ENCODE measurements at places on chromosomes 3 and 15. TPM values are rescaled to one million over a fixed set of nuclear protein-coding genes. Genes with fewer than 3 reads are reported as not detected.

DNA sequence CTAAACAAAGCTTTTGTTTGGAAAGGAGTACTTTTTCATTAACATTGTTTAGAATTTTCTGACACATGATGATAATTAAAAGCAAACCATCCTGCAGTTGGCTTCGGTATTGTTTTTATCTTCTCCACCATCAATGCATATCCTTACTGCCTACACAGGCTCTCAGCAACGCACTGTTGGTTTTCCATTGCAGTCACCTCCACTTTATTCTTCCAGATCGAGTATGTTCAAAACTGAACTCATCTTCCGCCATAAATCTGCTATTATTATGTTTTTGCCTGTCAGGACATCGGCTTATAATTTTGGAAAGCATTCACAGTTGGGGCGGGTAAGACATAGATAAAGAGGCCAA is 589 bp upstream of the SENP5 start:
- DNase-seq = no peak

DNA sequence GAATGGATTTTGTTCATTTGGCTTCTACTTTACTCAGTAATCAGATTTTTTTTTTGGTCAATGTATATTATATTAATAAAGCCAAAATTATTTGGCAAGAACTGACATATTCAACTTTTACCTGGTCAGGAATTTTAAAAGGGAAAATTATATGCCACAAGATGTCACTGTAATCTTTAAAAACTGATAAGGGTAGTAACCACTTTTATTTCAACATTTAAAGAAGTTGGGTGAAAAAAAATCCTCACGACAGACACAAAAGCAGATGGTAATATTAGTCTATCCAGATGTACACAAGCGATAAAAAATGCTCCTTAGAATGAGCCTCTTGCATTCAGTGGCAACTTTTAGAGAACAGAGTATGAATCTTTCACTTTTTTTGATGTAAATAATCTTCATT is 101.9 kb downstream of the SERPINI1 start:
- DNase-seq = no peak

DNA sequence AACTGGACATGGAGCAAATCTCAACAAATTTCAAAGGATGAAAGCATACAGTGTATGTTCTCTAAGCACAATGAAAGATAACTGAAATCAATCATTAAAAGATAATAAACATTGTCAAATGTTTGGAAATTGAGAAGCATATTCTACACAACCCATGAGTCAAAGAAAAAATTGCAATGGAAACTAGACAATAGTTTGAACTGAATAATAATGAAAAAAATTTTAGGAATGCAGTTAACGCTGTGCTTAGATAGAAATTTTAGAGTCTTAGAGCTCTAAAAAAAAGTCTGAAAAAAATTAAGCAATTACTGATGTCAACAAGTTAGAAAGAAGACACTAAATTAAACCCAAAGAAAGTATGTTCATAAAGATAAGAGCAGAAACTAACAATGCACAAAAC is 15.5 kb downstream of the RABL3 start:
- DNase-seq = no peak

GRCh38 chr15:45259796-45260195 is 7.8 kb downstream of the SLC28A2 start:
- DNase-seq = no peak

GRCh38 chr3:87771337-87772192 is 287.2 kb downstream of the CGGBP1 start:
- no peak for DNase-seq

GRCh38 chr3:156382458-156383346 is 172.2 kb downstream of the SSR3 start:
- DNase-seq = no peak

DNA sequence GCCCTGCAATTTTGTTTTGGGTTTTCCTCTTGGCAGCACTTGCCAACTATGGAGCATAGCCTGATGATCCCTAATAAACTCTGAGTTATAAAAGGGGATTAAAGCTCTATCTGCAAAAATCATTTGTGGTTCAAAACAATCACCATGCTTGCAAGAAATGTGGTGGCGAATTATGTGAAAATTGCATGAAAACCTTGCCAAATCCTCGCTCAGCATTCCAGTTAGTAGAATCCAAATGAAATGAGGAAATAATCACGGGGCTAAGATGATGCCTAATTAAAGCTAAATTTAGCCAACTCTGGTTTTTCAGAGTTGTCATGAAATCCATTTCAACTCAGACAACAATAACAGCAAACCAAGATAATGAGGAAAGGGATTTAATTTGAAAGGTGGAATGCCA is 73.0 kb upstream of the PROK2 start:
- no peak for DNase-seq

DNA sequence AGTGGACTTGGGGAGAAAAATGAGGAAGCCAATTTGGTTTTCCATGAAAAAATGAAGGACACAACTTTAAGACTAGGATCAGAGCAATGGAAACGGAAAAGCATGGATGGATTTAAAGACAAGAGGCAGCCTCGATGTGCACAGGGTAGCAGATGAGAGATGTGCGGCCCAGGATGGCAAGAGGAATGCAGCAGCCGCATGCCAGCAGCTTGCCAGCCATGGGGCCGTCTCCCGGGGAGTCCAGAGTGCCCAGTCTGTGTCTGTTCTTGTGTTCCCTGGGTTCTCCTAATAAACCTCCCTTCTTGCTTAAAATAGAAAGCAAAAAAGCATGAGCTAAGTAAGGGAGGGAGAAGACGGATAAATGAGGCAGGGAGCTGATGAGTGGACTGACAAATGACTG is 68.0 kb upstream of the IQSEC1 start:
- no peak for DNase-seq

GRCh38 chr15:90580099-90580498 is 50.4 kb downstream of the CRTC3 start:
- no peak for DNase-seq

GRCh38 chr3:163315786-163316185 is 1762.5 kb downstream of the SI start:
- DNase-seq = no peak

DNA sequence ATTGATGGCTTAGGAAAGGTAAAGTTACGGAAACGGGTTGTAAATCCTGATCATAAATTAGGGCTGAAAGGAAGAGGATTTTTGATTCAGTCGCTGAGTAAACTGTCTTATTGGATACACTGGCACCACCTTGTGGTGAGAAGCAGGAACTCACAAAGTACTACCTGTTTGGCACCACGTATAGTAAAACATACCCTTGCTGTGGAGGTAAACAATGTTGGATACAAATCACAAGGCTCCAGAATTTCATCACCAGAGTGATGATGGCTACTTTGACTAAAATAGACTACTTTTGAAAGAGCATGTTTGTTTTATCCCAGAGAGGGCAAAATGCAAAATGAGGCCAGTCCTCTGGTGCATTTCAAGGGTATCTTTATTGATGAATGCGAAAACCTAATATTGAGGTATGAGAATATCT is 216.9 kb downstream of the IGSF11 start:
- peak; percentile 94 for DNase-seq

DNA sequence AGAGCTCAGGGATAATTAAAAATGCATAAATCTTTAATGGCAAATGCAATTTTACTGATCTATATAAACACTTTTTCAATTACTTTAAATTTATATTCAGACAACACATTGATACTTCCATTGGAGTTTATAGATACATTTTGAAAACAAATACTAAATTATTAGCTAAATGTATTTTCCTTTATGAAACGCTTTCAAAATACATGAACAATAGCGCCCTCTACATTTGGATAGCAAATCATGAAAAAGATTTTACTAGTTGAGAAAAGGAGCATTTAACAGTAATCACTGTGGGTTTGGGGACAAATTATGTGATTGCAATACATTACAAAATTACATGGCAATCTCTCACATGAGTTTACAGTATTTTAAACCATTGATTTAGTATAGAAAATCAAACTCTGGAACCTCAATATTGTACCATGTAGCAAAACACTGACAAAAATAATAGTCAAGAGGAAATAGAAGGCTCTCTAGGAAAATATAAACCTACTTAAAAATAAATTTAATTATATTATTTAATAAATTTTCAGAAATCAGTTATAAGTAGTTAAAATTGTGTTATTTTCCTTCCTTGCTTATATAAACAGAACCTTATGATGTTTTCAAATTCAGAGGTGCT is 207.9 kb downstream of the ZIC1 start:
- DNase-seq = peak; percentile 83

DNA sequence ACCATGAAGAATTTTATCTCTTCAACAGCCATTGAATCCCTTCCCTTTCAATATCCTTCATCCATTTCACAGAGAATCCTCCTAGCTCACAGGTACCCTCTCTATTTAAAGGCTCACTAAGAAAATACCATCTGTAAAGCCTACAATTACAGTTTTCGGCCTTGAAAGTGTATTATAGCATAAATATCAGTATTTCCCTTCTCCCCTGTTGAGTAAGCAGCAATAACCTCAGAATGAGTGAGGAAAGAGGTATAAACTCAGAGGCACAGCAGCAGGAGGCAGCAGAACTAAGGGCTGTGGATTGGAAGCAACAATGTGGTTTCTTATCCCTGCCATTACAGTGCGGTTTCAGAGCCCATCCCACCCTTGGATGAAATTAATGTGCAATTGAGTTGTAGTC is 360.6 kb upstream of the ATP10A start:
- DNase-seq = no peak

- DNase-seq = peak; percentile 55
Measured at GRCh38 chr3:132210476-132211346, 106.5 kb upstream of the ACP3 start.

- DNase-seq = no peak
Measured at GRCh38 chr15:78018946-78019644, 58.4 kb downstream of the TBC1D2B start.

- DNase-seq = no peak
Measured at GRCh38 chr15:88401251-88401995, 65.8 kb downstream of the MRPL46 start.

DNA sequence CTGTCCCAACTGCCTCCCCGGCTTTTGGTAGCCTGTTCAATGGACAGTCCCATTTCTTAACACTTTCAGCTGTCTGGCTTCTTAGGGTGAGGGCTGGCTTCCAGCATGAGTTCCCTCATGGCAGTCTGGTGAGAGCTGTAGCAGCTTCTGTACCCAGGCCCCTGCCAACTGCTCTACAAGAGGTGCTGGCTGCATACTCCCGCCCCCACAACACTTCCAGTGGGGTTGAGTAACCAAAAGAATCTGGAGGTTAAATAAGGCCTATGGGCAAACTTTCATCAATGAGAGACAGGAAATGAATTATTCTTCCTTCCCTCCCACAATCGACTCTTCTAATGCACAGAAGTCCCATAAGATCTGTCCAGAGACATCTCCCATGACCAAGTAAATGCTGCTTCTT is 145.0 kb downstream of the NEK10 start:
- DNase-seq = no peak

DNA sequence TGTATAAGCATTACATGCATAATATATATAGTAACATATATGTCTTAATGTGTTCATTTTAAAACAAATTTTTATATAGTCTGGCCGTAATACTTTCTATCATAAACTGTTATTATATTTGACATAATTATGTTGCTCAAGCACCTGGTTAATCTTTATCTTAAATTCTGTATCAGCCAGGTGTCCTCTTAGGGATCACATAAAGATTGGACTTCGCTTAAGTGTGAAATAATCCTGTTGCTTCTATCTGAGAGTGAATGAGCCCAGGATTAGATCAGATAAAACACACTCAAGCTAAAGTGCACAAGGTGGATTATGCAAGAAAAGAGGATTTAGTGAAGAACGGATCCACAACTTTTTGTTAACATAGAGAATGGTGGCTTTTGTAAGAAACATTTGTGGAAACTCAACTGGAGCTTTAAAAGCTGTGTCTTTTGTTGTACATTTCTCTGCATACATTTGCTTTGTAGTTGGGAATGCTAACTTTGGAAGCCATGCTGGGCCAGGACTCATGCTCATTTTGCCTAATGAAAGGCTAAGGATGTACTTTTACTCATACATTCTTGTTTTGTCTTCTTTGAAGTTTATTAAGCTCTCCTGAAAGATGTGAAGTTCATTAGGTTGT is 437.8 kb downstream of the ZIC1 start:
- no peak for DNase-seq

DNA sequence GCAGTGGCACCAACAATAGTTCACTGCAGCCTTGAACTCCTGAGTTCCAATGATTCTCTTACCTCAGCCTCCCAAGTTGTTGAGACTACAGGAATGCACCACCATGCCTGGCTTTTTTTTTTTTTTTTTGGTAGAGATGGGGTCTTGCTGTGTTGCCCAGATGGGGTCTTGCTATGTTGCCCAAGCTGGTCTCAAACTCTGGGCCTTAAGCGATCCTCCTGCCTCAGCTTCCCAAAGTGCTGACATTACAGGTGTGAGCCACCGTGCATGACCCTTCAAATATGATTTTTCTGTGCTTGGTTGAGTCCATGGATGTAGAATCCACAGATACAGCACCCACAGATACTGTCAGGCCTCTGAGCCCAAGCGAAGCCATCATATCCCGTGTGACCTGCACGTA is 30.2 kb upstream of the IDH2 start:
- DNase-seq = no peak

DNA sequence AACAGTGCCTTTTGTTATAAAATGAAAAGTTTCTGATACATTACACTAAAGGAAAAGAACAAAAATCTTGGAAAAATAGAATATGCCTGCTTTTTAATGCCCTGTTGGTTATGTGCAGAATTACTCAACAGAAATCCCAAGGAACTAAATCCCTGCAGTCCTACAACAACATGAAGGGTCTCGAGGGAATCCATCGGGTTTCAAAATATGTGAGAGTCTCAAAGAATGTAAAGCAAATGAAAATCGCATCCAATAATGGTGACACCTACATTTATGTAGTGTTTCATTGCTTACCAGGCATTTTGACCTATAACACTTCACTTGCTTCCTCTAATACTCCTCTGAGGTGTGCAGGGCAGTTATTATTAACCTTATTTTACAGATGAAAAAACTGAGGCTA is 411.3 kb downstream of the FOXP1 start:
- no peak for DNase-seq

- no peak for DNase-seq
Measured at GRCh38 chr3:9224490-9224889, 25.0 kb downstream of the SRGAP3 start.

- DNase-seq = no peak
Measured at GRCh38 chr3:114928989-114929640, 218.0 kb downstream of the ZBTB20 start.

DNA sequence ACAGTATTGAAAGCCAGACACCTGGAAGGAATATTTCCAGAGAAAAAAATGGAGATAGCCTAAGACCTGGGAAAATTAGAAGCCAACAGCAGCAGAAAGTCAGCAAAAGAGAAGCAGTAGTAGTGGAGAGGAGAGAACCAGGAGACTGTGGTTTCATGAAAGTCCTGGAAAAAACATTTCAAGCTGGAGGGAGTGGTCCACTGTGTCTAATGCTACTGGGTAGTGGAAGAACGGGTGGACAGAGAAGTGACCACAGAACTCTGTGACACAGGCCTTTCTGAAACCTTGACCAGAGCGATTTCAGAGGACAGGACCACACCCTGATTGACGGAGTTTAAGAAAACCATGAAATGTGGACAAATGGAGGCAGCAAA is 15.3 kb upstream of the SH3BP5 start:
- no peak for DNase-seq

Gene GALNT15
- total RNA-seq = 10.4 TPM

Gene ITIH1
- total RNA-seq = not detected

Gene MESP2
- total RNA-seq = 0.83 TPM

Data from spinal cord (tissue), 10 donors.